ENCODE measurements at places on chromosomes 6 and 20. TPM values are rescaled to one million over a fixed set of nuclear protein-coding genes. Genes with fewer than 3 reads are reported as not detected.

- DNase-seq = no peak
Measured at GRCh38 chr6:165826487-165827189, 163.6 kb upstream of the PDE10A start.

- DNase-seq = no peak
Measured at GRCh38 chr20:51972056-51972455, 169.7 kb upstream of the SALL4 start.

The BHLHE23 gene
- not detected for total RNA-seq

The PHIP gene
- 28.0 TPM for total RNA-seq

The PREX1 gene
- 20.0 TPM for total RNA-seq

- DNase-seq = no peak
Measured at GRCh38 chr6:35776364-35777215, at the start of gene CLPSL2. Gene CLPSL2 (plus strand): TSS chr6:35776598. CDS start chr6:35776619, 21 bp downstream.

- no peak for DNase-seq
Measured at GRCh38 chr6:40910260-40910893, 128.6 kb downstream of the UNC5CL start.

The ABHD16B gene
- total RNA-seq = not detected

DNA sequence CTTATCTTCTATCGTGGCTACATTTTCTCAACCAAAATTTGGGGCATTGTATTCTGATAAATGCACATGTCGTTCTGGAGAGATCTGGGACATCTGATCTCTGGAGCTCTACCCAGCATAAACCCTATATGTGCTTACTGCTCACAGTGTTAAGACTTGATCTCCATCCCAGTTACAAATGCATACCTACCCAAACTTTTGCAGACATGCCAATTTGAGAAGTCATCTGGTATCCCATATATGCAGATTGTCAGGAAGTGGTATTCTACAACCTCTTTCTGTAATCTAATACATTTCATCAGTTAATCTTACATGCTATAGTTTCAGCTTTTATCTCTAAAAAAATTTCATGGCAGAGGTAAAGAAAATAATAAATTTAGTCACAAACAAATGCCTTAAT is 11.2 kb downstream of the BAG2 start:
- DNase-seq = no peak

The RIPPLY2 gene
- total RNA-seq = 6.5 TPM

- DNase-seq = no peak
Measured at GRCh38 chr20:38002422-38002821, 30.8 kb downstream of the TTI1 start.

GRCh38 chr20:37397076-37397953 is 51.4 kb downstream of the SRC start:
- DNase-seq = no peak

The ZNF341 gene
- 7.7 TPM for total RNA-seq

GRCh38 chr6:164185471-164185871 is 771.0 kb downstream of the QKI start:
- DNase-seq = no peak

GRCh38 chr6:35203680-35204079 is 10.1 kb upstream of the SCUBE3 start:
- no peak for DNase-seq

The FOXS1 gene
- total RNA-seq = 6.3 TPM

DNA sequence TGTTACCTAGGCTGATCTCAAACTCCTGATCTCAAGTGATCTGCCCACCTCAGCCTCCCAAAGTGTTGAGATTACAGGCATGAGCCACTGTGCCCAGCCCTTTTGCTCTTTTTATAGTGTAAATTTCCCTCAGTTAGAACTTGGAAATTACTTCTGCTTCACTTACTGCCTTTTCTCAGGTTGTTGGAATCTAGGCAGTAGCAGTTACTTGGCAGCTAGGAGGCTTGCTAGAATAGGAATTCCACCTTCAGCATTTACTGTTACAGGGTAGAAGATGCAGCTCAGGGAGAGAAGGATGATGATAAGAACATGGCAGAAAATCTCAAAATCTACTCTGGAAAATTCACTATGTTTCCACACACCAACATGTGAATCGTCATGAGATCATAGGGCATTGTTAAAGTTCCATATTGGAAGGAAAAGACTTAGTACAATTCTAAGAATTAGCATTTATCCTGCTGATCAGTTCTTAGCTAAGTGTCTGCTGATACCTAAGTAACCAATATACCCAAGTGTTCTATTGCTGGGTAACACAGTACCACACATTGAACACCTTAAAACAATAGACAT is 182.2 kb downstream of the SLC16A10 start:
- DNase-seq = no peak

GRCh38 chr6:157967486-157967885 is 14.2 kb upstream of the SYNJ2 start:
- no peak for DNase-seq

- DNase-seq = no peak
Measured at GRCh38 chr20:43583982-43584432, 6.7 kb upstream of the IFT52 start.

The CRISP3 gene
- total RNA-seq = not detected

The SUMO4 gene
- total RNA-seq = 1.1 TPM

GRCh38 chr20:18137412-18138265 is at the start of the genes KAT14 and PET117:
Gene KAT14 (plus strand): TSS chr20:18137863. CDS start chr20:18142661, 4,798 bp downstream.
Gene PET117 (plus strand): TSS chr20:18137863. CDS start chr20:18137956, 93 bp downstream.
- DNase-seq = peak; percentile 55

The HTR1E gene
- total RNA-seq = not detected

The ECT2L gene
- not detected for total RNA-seq

DNA sequence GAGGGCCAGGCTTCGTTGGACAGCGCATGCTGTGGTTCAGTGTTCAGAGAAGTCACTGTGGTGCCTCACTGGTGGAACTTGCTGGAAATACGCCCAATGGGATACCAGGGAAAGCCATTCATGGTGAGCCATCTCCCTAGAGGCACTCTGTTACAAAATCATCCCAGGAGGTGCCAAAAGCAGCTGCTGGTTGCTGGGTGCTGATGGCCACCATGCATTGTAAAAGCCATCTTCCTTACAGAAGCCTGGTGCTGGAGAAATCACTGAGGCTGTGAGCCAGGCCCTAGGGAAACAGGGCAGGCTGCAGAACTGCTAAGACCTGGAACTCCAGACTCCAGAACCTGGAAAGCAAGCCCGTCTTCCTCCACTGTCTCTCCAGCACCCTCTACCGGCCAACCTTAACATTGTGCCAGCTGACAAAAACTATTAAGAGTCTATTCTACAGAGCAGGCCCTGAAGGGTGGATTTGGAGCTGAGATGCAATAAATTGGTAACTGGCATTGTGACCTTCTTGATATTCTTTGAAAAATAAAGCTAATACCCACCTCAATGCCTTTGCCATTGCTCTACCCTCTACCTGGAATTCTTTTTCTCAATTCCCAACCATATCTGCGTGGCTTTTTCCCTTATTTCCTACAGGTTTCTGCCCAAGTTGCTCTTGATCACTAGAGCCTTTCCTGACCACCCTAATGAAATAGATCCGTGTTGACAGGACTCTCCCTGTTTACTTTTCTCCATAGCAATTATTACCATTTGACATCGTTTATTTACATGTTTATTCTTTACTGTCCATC is 18.5 kb downstream of the SNRPB start:
- DNase-seq = peak; percentile 54

The MAP1LC3A gene
- 25.1 TPM for total RNA-seq

The PTPRT gene
- not detected for total RNA-seq

DNA sequence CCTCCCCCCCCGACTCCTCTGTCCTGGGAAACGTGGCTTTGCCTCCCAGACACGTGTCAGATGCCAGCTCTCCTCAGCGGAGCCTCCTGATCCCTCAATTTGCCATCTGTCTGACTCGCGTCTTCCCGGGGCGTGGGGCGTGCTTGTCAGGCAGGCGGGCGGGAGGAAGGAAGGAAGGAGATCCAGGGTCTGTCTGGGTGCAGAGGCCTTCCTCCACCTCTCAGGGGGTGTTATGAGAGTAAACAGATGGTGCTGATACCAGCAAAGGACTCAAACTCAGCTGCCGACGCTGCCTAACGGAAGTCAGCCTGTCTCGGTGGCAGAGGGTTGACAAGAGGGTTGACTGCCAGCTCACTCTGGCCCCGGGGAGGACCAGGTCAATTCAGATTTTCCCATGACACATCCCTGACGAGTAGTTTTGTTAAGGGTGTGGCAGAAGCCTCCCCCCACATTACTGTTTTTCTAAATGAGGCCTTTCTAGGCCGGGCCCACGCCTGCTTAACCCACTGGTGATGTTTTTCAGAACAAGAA is 17.0 kb downstream of the UQCC2 start:
- DNase-seq = peak; percentile 72

GRCh38 chr6:34205466-34205865 is 31.2 kb upstream of the HMGA1 start:
- DNase-seq = no peak

DNA sequence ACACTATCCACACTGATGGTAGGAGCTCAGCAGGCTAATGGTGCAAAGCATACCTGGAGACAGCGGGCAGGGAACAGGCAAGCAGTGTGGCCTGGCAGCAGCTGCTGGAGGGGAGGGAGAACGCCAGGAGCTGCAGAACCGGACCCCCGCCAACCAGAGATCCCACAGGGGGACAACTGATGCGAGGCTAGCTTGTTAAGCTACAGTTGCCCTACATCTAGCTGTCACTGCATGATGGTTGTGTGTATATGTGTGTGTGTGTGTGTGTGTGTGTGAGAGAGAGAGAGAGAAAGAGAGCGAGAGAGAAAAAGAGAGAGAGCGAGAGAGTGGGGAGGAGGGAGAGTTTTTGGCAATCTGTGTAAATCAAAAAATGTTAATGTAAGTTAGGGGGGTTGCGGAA is 69.7 kb upstream of the NHSL1 start:
- DNase-seq = no peak

DNA sequence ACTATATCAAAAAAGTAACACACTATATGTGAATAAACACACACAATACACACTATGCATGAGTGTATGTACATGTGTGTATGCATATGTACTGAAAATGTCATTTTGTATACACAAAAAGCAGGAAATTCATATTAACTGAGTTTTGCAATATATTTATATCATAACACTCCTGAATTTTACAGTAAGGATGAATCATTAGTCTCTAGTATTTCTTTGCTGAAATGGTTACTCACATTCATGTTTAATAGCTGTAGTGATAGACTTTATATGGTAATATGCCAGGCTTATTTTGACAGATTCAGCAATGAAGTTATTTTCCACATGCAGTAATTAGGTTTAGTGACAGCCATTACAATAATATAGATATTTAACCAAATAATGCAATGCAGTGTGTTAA is 1216.2 kb upstream of the CITED2 start:
- DNase-seq = no peak

- DNase-seq = no peak
Measured at GRCh38 chr6:157880534-157880933, 57.5 kb downstream of the SNX9 start.

- no peak for DNase-seq
Measured at GRCh38 chr6:167409694-167410093, 84.8 kb downstream of the TTLL2 start.

The NTSR1 gene
- 44.1 TPM for total RNA-seq

DNA sequence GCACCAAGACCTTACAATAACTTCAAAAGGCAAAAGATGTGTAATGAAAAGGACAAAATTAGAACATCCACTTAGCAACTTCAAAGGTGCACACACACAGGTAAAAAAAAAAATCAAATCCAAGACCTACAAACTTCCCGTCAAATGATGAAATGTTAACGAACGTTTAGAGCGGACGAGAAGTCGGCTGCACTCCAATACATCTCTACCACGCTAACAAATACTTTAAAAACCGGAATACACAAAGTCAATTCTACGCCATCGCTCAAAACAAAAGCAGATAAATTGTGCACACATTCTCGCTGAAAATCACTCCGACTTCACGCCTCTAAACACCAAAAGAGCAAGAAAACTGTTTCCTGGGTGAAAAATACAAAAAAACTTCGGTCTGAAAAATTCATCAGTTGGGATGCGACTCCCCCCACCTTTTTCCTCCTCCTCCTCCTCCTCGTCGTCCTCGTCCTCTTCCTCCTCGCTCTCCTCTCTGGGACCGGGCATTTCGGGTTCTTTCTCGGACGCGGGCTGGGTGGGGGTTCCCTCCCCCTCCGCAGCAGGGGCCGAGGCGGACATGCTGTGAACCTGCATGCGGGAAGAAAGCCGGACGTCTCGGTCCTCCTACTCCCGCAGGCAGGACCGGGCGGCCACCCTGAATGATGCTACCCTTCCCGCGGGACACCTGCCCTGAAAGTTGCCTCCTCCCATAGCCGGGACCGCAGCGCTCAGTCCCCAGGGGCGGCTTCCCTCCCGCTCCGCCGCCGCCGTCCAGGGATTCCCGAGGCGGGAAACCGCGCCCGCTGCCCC is 712 bp downstream of the DEK start:
- no peak for DNase-seq

DNA sequence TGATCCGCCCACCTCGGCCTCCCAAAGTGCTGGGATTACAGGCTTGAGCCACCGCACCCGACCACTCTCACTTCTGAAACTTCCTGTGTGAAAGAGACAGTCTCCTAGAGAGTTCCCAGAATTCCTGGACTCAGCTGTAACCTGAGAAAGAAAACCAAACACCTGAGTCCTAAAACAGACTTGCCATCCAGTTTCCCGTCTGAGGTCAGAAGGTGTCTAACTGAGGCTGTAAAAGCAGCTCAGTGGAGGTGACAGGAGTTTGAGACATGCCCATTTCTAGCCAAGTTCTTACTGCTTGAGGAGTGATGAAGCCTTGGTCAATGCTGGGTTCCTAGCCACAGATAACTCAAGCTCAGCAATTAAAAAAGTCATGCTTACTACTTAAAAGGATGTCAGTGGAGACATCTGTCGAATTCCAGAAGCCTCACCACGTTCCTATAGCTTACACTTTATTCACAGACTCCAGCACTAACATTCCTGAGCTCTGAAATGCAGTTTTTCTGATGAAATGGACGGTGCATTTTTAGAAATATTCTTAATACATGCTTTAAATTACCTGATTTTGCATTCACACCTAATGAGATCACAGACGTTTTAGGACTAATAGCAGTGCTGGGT is 6.1 kb downstream of the UQCC2 start:
- no peak for DNase-seq

The KIF6 gene
- total RNA-seq = not detected

DNA sequence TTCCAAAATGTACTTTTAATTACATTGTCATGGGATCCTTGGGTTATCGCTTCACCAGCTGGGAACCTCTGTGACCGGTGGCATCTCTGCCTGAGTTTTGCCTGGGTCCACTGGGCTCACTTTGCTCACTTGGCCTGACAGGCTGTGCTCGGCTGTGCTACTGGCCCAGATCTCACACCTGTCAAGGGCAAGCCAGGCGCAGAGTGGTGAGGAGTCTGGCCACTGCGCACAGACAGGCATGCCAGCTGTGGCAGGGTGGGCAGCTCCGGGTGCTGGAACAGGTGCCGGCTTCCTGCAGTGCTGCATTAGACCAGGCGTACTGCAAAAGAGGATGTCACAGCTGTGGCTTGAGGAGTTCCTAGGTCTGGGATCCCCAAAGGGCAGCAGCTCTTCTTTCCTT is 489.8 kb downstream of the TENT5A start:
- no peak for DNase-seq

The MICAL1 gene
- total RNA-seq = 64.5 TPM

The OSTM1 gene
- total RNA-seq = 277 TPM

The INSM1 gene
- total RNA-seq = 0.05 TPM

The OOEP gene
- total RNA-seq = 10.6 TPM

Measured in Panc1 (cell line).